ENCODE measurements at places on chromosomes 3 and 15.

- DNase-seq = no peak
These were observed 21.8 kb downstream of the CTSH start for GRCh38 chr15:78923015-78923414.

DNA sequence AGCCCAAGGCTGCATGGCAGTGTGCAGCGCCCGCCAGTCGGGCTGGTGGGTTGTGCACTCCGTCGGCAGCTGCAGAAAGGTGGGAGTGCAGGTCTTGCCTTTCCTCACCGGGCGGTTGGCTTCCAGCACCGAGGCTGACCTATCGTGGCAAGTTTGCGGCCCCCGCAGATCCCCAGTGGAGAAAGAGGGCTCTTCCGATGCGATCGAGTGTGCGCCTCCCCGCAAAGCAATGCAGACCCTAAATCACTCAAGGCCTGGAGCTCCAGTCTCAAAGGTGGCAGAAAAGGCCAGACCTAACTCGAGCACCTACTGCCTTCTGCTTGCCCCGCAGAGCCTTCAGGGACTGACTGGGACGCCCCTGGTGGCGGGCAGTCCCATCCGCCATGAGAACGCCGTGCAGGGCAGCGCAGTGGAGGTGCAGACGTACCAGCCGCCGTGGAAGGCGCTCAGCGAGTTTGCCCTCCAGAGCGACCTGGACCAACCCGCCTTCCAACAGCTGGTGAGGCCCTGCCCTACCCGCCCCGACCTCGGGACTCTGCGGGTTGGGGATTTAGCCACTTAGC lies 4.3 kb downstream of the ISL2 start:
- peak; percentile 80 for DNase-seq

DNA sequence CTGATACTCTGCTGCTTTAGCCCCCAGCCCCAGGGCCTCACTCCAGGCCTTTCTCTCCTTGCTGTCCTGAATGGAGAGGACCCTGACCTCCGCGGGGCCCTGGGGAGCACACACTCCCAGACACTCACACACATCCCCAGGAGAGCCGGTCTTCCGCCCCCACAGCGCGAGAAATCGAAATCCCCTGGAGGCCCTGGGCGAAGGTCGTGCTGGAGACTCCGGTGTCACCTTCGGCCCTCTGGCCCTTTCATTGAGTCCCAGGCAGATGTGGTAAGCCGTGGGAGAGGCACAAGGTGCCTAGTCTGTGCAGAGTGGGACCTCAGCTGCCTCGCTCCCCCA lies 848 bp upstream of the GOLGA8B start:
- DNase-seq = no peak

- no peak for DNase-seq
These were observed 149.0 kb downstream of the PGPEP1L start for GRCh38 chr15:98858610-98859023.
